ENCODE measurements at places on chromosomes 13 and 19.

DNA sequence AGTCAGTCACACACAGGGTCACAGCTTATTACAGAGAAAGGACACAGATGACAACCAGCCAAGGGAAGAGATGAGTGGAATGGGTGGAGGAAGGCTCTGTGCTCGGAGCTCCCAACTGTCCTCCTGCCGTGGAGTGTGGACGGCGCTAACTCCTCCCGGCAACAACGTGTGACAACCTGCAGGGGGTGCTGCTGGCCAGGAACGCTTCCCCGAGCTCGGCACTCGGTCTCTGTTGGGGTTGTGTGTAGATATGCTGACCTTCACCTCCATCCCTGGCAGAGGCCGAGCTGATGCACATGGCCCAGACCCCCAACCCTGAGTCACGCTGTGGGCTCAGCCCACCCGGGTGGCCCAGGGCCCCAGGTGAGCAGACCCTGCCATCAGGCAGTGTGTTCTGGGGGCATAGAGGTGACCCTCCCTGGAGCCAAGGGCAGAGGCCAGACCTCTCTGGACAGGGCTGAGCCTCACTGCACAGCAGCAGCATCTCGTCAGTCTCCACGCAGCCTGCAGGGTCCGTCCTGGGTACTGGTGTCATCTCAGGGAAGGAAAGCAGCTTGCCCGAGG lies 14.1 kb downstream of the ZNF444 start:
- DNase-seq: no peak

- no peak for DNase-seq
These were observed 2.8 kb downstream of the MADCAM1 start for GRCh38 chr19:498977-499623.

- no peak for DNase-seq
These were observed 49.8 kb downstream of the ATP8A2 start for GRCh38 chr13:25421612-25422011.

DNA sequence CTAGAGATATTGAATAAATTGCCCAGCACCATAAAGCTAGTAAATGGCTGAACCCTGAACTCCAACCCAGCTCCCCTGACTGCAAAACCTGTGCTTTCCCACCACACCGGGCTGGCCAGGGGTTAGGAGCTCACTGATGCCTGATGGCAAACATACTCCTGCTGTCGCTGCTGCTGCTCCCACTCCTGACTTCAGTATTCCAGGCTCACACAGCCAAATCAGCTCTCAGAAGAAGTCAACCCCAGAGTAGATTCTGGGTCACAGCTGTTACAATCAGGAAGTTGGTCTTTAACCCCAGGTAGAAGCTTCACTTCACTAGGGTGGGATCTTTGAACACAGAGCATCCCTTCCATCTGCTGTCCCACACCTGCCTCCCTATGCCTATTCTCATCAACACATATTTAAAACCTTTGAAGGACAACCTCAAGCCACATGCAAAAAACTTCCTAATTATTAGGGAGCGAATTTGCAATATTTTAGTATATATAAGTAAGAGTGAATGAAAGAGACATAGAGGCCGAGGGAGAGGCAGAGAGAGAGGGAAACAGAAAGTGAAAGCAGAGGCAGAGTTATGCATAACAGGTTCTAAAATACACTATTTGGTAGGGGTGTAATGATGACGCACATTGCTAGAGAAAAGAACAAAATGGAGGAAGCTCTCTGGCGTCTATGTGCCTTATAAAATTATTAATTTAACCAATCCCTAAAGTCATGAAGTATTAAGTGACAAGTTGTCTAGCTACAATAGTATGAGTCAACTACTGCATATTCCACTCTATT lies 99.4 kb upstream of the SERP2 start:
- no peak for DNase-seq

DNA sequence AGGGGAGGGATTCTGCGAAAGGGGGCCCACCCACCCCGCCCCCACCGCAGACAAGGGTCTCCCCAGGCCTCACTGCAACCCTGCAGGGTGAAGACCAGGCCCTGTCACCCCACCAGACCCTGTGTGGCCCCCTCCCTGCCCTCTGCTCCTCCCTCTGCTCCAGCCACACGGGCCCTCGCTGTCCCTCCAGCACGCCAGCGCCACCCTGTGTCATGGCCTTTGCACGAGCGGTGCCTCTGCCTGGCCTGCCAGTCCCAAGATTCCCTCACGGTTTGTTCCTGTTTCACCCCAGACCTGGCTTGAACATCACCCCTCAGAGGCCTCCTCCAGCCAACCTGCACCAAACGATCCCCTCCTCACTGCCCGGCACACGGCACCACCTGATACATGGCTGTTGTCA lies 27.3 kb downstream of the PIP5K1C start:
- DNase-seq: no peak

DNA sequence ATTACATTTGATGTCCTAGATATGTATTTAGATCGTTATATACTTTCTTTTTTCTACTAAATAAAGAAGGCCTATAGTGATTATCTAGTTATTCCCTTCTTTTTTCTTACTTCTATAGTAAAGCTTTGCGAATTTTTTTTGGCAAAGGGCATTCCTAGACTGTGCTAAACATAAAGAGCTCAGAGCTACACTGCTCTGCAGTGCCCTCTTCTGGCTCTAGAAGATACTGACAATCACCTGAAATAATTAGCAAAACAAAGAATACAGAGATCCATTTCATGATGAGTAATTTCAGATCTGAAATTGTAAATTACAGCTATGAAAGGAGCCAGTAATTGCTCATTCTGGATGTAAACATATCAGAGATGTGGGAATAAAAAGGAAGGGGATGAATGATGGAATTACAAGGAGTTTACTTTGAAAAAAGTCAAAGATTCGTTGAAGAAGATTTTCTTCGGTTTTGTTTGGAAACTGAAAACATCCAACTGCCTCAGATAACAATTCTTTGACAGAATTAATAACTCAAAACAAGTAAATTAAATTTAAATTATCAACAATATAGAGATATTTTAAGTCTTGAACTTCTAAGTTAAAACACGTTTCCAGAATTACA lies 288.5 kb downstream of the NALCN start:
- DNase-seq: no peak

DNA sequence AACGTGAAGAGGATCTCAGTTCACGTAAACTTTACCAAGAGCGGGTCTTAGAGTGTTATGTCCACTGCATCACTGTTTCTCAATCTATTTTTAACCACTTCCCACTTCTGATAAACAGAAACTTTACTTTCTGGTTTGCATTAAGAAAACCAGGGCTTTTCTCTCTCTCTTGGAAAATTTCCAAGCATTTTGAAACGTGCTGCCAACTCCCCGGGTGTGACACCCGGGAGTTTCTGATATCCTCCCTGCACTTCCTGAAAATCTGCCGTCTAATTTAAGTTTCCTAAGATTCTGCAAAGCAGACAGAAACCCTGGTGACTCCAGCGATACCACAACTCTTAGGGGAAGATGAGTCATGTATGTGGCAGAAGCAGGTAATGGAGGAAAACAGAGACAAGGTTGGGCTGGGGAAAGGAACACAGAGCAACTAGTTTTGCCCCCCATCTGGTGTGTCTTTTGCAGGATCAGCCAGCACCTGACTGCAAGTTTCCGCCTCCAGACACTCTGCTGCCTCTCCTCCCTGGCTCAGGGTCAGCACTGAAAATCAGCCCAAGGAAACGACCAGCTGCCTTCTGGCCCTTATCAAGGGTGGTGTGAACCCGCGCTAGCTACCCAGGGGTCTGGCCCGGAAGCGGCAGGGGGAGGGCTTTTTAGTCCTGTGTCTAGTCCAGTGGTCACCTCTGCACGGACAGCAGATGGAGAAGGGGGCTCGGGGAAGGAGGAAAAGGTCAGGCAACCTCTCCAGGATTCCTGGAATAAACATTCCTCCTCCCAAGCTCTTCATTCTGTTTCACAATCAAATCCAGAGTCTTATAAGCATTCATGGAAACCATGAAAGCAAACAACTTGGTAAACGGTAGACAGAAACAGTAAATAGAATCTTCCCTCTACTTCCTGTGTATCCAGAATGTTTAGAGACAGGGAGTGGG lies 11.3 kb upstream of the FFAR2 start:
- DNase-seq: no peak

- DNase-seq: no peak
These were observed 185.7 kb downstream of the PTPRS start for GRCh38 chr19:5154799-5155426.

GRCh38 chr19:9671655-9672054 lies 3.2 kb downstream of the ZNF562 start:
- DNase-seq: no peak

GRCh38 chr13:48625413-48626076 lies 28.2 kb upstream of the CYSLTR2 start:
- no peak for DNase-seq

- DNase-seq: no peak
These were observed 10.8 kb downstream of the F2RL3 start for GRCh38 chr19:16899566-16900075.

GRCh38 chr13:104043184-104043583 lies 977.0 kb upstream of the SLC10A2 start:
- no peak for DNase-seq

GRCh38 chr13:62337109-62337880 lies 921.6 kb upstream of the PCDH20 start:
- DNase-seq: no peak

- no peak for DNase-seq
These were observed 76.9 kb downstream of the TNFSF13B start for GRCh38 chr13:108346376-108346775.

GRCh38 chr13:29567411-29567810 lies 28.1 kb downstream of the SLC7A1 start:
- no peak for DNase-seq

GRCh38 chr13:57996717-57997116 lies 365.2 kb downstream of the PCDH17 start:
- no peak for DNase-seq

DNA sequence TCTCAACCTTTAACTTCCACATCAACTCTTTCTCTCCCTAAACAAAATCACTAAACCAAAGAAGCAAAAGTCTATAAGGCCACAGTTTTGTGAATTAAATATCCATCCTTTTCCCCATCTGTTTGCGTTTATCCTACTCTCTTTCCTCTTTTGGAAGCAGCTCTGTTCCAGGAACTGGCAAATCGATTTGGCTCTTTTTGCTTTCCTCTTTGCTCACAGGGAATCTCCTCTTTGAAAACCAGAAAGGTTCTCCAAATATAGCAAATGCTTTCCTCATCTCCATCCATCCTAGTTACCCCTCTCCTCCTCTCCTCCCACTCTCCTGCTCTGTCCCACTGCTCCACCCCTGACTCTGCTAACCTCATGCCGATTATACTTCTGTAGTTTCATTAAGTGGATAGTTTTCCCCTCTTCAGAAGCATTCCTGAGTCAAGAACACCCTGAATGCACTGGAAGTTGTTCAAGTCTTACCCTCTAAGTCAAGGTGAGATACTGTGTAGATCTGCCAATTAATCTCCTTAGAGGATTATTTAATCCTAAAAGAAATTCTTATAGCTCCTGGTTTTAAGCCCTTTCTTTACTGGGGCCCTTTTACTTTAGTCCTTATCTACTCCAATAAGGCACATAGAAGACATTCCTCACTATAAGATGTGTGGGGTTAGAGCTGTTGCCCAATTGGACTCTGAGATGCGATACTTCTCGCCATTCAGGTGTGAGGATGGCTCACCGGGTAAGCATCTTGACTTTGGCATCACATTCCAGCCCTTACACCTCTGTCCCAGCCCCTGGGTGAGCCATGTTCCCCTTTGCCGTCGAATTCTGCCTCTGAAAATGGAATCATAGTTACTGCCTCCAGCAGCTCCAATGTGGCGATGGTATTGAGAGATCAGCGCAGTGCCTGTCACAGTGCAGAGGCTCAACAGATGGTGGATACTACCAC lies 67.6 kb downstream of the COL4A2 start:
- DNase-seq: no peak

DNA sequence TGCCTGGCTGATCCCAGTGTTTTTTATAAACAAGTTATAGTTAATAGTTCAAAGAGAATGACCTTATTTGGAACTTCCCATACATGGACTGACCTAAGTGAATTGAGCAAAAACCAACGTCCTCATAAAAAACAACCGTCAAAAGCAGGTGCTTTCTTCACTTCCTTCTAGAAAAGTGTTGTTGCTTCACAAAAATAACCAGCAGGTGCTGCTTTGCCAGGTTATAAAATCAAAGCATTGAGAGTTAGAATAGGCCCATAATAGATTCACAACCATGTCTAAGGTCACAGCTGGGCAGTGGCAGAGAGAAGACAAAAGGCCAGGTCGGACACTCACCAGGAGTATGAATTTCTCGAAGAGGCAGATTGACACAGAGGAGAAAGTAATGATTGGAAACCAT lies 9.5 kb downstream of the RUBCNL start:
- DNase-seq: no peak

DNA sequence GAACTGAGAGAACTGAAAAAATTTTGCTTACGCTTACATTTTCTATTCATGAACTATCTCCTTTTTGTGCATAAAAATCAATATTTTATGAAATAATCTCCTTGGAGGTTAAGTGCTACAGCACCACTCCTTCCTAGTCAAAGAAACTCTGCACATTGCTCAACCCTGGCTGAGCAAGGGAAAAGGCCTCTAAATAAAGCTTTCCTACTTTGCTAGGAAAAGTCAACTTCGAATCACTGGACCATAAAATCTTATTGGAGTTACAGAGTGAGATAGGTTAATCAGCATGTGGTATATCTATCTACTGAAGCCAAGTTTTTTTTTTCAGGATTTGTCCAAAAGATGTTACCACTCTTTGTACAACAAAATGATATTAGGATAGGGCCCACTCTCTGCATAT lies 57.5 kb upstream of the HMGB1 start:
- DNase-seq: no peak

DNA sequence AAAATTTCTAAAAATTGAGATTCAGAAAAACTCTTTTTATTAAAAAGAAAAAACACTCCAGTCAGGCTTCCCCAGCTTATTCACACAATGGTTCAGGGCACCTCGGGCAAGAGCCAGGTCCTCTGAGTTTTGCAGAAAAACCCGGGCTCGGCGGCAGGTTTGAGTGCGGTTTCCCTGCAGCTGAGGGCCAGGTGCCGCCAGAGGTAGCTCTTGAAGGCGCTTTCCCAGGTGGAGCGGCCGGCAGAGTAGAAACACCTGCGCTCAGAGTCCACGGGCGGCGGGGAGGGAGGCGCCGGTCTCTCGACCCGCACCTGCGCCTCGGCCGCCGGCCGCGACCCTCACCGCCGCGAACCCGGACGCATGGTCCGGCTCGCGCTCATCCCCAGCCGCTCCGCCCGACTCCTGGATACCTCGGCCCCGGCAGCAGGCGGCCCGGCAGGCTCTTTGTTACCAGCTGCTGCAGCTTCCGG lies 444 bp downstream of the PROSER1 start:
- no peak for DNase-seq

- DNase-seq: no peak
These were observed 12.8 kb downstream of the CHST8 start for GRCh38 chr19:33634361-33635091.

DNA sequence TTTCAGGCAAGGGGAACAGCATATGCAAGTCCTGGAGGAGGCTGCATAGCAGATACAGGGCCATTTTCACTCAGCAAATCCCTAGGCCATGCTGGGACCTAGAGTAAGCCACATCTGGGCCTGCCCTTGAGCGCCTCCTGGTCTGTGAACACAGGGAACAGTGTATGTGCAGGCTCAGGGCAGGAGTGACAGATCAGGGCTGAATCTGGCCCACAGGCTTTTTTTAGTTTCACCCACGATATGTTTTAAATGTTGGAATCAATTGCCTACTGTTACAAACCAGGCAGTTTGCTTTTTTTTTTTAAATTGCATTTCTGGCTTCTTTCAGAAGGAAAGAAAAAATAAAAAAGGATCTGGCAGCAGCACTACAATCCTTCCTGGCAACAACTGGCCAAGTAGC lies 1.5 kb upstream of the TMEM145 start:
- no peak for DNase-seq

GRCh38 chr13:21164631-21165030 lies 11.7 kb downstream of the SKA3 start:
- DNase-seq: no peak

Measured in stimulated activated CD8-positive, alpha-beta memory T cell treated with anti-CD3 and anti-CD28 coated beads, Interleukin-4, amount 100 ng/mL, for 1 hour (primary cell).